ENCODE measurements at places on chromosomes 5 and 9. TPM values are rescaled to one million over a fixed set of nuclear protein-coding genes. Genes with fewer than 3 reads are reported as not detected.

SREK1 gene
- total RNA-seq: 65.4 TPM

TMEM174 gene
- not detected for total RNA-seq

CYSRT1 gene
- total RNA-seq: 0.12 TPM

IFNB1 gene
- not detected for total RNA-seq

TXN gene
- 415 TPM for total RNA-seq

LCN6 gene
- total RNA-seq: not detected

CNTLN gene
- total RNA-seq: 5.3 TPM

LCN1 gene
- total RNA-seq: not detected

FOXD4 gene
- 0.23 TPM for total RNA-seq

DDX4 gene
- not detected for total RNA-seq

ROPN1L gene
- not detected for total RNA-seq

SOHLH1 gene
- total RNA-seq: not detected

SLC6A18 gene
- total RNA-seq: not detected

MCTP1 gene
- 0.23 TPM for total RNA-seq

MLANA gene
- total RNA-seq: not detected

TAF11L10 gene
- not detected for total RNA-seq

SLC6A19 gene
- total RNA-seq: not detected

TMEM171 gene
- 5.1 TPM for total RNA-seq

NEURL1B gene
- total RNA-seq: 1.1 TPM

WNT8A gene
- not detected for total RNA-seq

KCNN2 gene
- total RNA-seq: not detected

TPM2 gene
- 1,197 TPM for total RNA-seq

SLC28A3 gene
- total RNA-seq: 0.60 TPM

WDR31 gene
- total RNA-seq: 0.83 TPM

GGTA1 gene
- total RNA-seq: 0.12 TPM

TIMD4 gene
- not detected for total RNA-seq

OGN gene
- total RNA-seq: 2.1 TPM

SGCD gene
- total RNA-seq: 24.2 TPM

FCN2 gene
- total RNA-seq: not detected

HIGD2A gene
- total RNA-seq: 13.7 TPM

HAPLN1 gene
- under 0.01 TPM for total RNA-seq

DAP gene
- total RNA-seq: 48.5 TPM

PCA3 gene
- total RNA-seq: not detected

SPATA31D4 gene
- not detected for total RNA-seq

STKLD1 gene
- 0.75 TPM for total RNA-seq

CYSTM1 gene
- 17.2 TPM for total RNA-seq
